Activated T-cell treated with anti-CD3 and anti-CD28 coated beads, Interleukin-2, amount 50 U/mL, for 48 hours (primary cell): ENCODE measurements at places on chromosomes 2 and 18.

- DNase-seq, result no peak
Observed at GRCh38 chr2:84116143-84116542, 342.9 kb downstream of the SUCLG1 start.

DNA sequence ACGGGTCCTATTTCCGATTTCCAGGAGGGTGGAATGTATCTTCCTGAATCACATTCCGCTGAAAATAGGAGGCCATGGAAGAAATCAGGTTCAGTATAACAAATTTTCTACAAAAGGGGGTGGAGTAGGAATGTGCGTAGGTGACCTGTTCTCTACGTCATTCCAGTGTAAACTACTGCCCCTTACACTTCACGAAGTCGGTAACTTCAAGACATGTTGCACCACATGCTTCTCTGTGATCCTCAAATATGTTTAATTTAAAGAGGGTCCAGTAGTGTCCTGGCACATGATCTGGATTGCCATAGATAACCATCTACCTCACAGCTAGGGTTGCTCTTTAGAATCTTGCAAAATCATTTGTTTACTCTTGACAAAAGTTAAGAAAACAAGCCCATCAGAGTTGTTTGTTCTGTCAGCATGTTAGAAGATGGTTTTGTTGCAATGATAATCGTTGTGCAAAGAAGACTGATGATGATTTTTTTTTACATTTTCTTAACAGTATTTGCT is 7.5 kb upstream of the CPS1 start:
- DNase-seq, result no peak

GRCh38 chr2:157843081-157843480 is 33.0 kb downstream of the ACVR1 start:
- no peak for DNase-seq

GRCh38 chr2:109428841-109429566 is 184.8 kb downstream of the SEPTIN10 start:
- no peak for DNase-seq

DNA sequence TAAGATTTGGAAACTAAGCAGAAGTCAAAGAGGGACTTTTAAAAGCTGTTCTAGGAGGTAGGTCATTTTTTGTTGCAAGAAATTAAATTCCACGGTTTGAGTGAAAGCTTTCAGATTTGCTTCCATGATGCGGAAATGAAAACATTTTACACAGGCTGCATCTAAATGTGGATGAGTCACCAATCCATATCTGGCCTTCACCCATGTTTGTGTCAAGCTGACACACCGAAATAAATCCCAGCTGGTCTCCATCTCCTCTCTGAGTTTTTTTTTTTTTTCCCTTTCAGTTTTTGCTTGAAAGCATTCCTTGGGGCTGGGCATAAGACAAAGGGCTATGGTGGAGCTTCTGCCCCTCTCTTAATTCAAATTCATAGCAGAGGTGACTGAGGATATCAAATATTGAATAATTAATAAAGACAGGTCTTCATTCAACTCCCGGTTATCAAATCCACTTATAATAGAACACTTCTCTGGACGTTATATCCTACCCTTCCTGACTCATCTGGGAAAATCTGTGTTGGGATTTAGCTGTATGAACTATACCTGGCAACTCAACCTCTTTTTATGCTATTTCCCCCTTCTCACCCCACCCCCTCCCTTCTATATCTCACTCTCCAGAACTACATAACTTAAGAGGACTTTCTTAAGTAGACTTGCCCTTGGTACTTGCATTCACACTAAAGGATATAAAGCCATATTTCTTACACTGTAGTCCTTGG is 558.3 kb upstream of the GCFC2 start:
- DNase-seq, result no peak

DNA sequence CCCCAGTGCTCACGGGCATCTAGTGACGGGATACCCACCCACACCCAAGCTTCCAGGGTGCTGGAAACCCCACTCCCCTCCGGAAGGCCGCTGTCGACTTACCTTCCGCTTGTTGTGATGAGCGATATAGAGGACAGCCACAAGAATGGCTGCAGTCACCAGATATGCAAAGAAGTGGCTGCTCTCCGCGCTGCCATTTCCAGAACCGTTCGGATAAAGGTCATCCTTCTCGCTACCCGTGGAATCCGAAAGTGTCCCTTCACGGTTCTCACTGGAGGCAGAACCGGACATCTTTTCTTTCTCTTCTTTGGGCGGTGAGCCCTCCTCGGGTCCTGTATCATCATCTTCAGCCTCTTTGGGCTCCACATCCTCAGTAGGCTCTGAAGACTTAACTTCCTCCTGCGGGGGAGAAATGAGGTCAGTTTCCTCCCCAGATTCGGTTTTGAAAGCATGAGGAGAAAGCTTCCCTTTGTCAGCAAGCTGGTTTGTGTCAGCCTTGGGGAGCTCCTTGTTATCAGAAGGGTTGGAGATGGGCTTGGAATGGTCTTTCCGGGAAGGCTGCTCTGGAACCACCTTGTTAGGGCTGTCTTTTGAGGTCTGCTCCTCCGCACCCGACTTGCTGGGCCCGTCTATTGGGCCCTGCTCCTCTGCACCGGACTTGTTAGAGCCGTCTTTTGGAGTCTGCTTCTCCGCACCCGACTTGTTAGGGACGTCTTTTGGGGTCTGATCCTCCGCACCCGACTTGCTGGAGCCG is 1.2 kb downstream of the TGOLN2 start:
- DNase-seq, result peak; percentile 70

DNA sequence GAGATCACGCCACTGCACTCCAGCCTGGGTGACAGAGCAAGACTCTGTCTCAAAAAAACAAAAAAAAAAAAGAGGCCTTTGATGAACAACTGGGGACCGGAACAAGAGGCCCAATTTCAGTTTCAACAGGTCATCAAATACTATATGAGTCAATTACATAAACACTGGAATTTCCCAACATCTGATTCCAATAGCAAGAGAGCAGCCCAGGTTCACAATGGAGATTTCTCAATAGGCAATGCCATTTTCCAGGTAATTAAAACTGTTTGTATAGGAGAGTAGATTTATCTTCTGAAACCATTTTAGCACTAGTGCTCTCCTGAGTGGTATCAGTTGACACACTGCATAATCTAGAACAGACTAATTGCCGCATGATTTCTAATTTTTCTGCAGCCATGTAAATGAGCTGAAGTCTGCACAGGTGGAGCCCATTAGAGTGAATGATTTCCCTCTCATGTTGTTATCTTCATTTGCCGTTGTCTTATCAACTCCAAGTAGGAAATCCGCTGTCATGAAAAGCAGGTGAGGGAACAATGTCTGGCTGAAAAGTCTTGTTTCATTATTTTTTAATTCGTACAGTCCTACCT is 264.1 kb upstream of the MEIS1 start:
- no peak for DNase-seq

GRCh38 chr18:49886891-49887764 is 73.8 kb upstream of the ACAA2 start:
- DNase-seq, result no peak

- DNase-seq, result peak; percentile 87
Observed at GRCh38 chr2:6917071-6917760, at the start of gene RNF144A. RNF144A (plus strand) TSS chr2:6917412; CDS start chr2:6996927, 79,515 bp downstream.

DNA sequence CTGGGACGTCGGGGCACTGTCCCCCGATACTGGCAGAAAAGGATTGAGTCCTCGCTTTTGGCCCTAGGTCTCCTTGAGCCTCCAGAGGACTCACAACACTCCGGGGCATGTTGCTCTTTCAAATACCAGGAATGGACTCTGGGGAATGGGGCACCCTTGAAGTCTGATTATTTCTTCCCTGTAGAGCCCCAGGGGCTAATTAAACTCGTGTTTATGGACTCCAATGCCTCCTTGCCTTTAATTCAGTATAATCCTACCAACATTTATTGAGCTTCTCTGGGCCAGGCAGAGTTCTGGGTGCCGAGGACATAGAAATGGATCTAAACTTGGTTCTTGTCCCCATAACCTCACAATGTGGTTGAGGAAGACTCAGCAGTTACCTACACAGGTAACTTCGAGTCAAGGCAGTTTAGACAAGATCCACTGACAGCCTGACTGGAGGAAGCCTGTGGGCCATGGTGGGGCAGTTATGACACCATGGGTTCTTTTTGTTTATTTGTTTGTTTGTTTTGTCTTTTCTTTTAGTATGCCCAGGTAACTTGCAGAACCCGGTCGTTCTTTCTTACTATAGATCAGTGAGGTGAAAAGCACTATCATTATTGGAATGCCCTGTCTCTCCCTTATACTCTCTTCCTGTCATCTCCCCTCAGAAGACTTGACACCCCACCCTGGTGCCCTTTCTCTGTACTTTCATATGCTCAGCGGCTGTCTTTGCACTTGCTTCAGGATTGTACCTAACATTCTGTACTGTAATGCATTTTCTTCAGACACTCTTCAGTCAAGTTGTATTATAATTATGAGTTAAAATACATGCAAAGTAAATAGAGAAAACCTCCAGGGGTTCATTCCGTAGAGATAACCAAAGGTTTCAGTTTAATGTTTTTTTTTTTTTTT is 3.2 kb downstream of the CFLAR start:
- DNase-seq, result no peak

DNA sequence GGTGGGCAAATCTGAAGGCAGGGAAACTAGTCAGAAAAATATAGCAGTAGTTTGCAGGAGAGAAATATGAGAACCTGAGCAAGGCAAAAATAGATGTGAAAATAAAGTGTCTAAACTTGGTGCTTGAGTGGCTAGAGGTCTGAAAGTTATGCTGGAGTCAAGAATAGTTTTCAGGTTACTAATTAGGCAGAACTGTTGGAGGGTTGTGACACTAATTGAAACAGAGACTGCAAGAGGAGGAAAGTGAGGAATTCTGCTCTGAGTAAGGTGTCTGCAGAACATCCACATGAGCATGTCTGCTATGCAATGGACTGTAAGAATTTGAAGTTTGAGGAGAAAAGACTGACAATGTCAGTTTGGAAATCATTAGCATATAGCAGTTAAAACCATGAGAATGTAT is 444.0 kb upstream of the LRRTM1 start:
- DNase-seq, result no peak

- DNase-seq, result no peak
Observed at GRCh38 chr2:70367722-70368323, 66.0 kb upstream of the FAM136A start.

DNA sequence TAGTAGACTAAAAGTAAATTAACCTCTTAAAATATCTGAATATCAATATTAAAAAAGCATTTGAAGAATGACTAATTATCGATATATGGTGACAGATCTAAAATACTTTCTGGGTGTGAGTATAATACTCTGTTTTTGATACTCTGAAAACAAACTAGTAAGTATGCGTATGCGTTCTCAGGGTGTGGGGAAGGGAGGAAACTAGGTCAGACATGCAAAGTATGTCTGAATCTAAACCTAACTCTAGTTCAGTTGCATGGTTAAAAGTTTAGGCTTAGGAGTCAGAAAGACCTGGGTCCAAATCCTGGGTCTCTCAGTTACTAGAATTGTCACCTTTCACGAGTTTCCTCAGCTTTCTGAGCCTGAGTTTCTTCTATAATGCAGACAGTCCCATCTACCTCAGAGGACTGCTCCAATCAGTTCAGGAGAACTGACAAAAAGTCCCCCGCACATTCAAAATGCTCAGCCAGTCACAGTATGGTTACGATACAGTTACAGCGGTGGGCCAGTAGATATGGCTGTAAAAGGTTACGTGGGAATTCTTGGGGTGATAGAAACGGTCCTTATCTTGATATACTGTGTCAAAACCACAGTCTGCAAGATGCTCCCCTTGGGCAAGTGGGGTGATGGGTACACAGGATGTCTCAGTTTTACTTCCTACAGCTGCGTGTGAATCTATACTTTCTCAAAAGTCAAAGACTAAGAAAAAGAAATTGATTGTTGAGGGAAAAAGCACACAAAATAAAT is 29.2 kb downstream of the UNC50 start:
- DNase-seq, result peak; percentile 54

DNA sequence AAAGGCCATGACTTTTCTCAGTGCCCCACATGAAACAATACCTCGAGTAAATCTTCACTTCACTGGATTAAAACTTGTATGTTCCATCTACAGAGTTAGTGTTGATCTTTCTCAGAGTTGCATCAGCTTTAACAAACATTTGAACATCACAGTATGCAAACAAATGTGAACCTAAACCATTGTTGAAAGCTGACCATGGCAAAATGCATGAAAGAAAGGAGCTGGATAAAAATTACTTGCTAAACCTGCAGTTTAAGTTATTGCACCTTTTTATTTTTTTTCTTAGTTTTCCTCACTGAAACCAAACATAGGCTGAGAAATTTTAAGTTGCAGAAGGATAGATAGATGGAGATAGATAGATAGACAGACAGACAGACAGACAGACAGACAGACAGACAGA is 107.2 kb upstream of the UGP2 start:
- no peak for DNase-seq

GRCh38 chr18:77765468-77765867 is 515.8 kb downstream of the GALR1 start:
- peak; percentile 21 for DNase-seq

- DNase-seq, result no peak
Observed at GRCh38 chr18:27061488-27062095, 123.5 kb downstream of the CHST9 start.

GRCh38 chr2:112936927-112937232 is 25.9 kb downstream of the IL37 start:
- DNase-seq, result no peak
